Astrocyte of the spinal cord (primary cell): ENCODE measurements at places on chromosomes 1 and 21.

GRCh38 chr1:47477595-47478080, 39.8 kb downstream of the FOXD2 start:
- no peak for DNase-seq

- DNase-seq, result peak; percentile 9
These were observed 14.0 kb upstream of the HLCS start for GRCh38 chr21:36980280-36981048.

- no peak for DNase-seq
These were observed 43.4 kb downstream of the PRDM15 start for GRCh38 chr21:41835711-41836154.

DNA sequence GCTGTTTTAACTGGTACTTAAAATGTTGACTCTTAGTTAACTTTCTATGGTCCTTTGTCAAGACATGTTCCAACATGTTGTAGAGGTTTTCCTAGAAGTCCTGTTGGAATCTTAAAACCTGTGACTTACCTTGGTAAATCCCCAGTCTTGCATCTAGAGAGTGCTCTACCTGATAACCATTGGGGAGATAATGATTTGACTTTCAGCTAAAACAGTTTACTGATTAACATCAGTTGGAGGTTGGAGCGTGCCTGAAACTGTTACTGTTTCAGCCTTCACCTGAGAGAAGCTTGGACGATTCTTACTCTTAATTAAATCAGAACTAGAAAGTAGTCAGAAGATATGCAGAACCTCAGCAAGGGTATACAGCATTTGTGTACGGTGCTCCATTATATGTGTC, 8.8 kb downstream of the MDM4 start:
- no peak for DNase-seq

DNA sequence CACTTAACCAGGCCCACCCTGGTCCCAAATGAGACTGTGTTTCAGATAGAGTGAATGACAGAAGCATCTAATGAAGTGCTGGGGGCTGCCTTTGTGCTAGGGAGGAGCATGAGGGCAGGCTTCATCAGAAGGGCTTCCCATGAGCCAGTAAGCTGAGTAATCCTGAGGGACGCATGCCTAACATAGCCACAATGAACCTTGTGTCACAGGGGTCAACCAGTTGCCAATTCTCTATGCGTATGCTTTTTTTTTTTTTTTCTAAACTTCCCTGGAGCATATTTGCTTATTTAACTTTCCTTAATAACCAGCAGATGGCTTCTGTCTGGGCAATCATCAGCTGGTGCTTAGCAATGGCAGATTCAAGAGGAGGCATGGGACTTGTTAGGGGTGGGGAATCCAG, 25.5 kb upstream of the CYP2J2 start:
- DNase-seq, result no peak

- peak; percentile 4 for DNase-seq
These were observed 29.2 kb downstream of the IPP start for GRCh38 chr1:45721207-45721606.

DNA sequence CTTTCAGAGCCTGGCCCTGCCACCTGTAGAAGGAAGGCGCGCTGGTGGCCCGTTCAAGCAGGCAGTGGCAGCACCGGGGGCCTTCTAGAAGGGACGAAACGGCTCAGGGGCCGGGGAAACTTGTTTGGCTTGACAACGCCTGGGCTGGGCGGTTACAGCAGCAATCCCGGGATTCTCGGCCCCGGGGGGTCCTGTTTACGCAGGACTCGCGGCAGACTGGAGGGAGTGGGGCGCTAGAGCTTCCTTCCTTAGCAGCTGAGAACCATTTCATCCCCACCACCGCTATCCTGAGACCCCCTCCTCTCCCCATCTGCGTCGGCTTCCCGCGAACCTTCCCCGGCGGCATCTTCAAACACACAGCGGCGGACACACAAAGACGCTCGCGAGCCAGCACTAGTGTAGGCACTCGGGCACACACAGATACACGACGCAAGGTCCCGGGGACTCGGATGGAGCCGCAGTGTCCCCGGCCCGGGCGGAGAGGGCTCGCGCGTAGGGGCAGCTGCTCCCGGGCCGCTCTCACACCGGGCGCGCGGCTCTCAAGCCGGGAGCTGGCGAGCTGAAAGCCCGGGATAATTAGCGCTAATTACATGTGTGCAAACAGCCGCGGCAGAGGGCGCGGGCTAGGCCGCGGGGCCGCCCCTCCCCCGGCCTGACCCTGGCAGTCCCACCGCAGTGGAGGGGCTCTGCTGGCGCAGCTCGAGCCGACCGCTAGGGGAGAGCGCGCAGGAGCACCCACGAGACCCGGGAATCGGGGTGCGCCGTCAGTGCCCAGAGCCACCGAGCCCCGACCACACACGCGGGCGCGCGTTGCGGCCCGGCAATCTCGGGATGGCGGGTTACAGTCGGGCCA, 271.4 kb downstream of the FOXD2 start:
- DNase-seq, result peak; percentile 25

GRCh38 chr1:154886281-154887015, 16.4 kb upstream of the KCNN3 start:
- no peak for DNase-seq

GRCh38 chr1:31782421-31783410, 18.6 kb upstream of the ADGRB2 start:
- DNase-seq, result no peak

DNA sequence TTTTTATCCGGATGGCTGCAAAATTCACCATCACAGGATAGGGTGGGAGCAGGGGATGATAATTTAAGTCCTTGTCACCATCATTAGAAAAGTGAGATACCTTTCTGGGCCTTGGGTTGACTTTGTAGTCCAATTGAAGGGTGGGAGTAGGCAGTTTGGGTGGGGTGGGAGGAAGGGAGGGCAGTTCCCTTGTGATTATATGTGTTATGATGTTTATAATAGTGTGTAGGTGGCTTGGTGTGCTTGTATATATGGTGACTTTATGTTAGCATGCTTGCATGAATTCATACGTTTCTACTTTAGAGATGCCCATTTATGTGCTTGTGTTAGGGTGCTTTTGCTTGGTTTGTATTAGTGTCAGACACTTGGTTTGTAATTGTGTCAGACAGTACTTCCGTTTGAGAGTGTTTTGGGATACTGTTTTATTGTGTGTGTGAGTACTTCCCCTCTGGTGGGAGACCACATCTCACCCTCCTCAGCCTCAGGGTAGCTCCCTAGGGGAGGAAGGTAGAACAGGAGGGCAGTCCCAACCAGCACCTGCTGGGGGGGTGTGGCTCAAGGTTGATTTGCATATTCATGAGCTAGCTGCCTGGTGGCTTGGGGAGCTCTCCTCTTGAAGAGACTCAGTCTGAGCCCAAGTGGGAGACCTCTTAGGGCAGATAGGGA, 6.3 kb upstream of the POU3F1 start:
- DNase-seq, result no peak
